HCT116 (cell line): ENCODE measurements at places on chromosomes 6 and 20. TPM values are rescaled to one million over a fixed set of nuclear protein-coding genes. Genes with fewer than 3 reads are reported as not detected.

GRCh38 chr6:43060034-43060754 is 763 bp downstream of the KLC4 start:
- DNase-seq = no peak

DNA sequence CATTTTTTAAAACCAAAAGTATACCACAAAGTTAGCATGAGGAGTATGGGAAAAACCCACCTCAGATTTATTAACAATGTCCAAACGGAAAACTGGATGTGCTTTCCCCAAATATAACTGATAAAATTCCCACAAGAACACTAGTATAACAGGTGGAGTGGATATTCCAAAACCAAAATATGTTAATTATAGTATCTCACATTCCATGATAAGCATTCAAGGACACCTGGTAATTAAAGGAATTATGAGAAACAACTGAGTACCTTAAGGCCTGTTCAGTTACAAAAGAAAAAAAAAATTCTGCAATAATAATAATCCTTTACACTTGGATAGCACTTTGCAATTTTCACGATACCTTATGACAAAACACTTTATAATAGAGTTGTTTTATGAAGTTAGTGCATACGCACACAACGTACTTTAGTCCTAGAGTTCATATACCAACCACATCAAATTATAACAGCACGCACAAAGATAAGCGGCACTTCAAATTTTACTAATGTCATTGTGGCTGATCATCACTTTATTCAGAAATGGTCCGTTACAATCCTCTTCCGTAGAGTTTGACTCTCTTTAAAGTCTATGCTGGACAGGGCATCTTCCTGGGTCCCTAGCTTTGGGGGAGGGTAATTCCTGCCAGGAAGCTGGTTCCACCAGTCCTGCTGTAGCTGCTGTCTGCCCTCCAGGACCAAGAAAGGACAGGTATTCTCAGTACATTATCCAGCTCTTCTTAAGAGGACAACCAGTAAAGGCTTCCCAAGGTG is 1.7 kb downstream of the CDK19 start:
- DNase-seq = no peak

GRCh38 chr20:23754731-23755130 is 4.0 kb upstream of the CST1 start:
- no peak for DNase-seq

- DNase-seq = no peak
These were observed 88.8 kb downstream of the HDGFL1 start for GRCh38 chr6:22658183-22658582.

The CST4 gene
- not detected for total RNA-seq

The RAB44 gene
- 0.05 TPM for total RNA-seq

The TRIM31 gene
- total RNA-seq = not detected

The DIDO1 gene
- 41.4 TPM for total RNA-seq
